Kasumi-1 (cell line): ENCODE measurements at places on chromosomes 7 and 10.

- no peak for DNase-seq
Observed at GRCh38 chr7:7862393-7862792, 106.2 kb upstream of the GLCCI1 start.

- no peak for DNase-seq
Observed at GRCh38 chr10:121426307-121426706, 171.9 kb downstream of the FGFR2 start.

DNA sequence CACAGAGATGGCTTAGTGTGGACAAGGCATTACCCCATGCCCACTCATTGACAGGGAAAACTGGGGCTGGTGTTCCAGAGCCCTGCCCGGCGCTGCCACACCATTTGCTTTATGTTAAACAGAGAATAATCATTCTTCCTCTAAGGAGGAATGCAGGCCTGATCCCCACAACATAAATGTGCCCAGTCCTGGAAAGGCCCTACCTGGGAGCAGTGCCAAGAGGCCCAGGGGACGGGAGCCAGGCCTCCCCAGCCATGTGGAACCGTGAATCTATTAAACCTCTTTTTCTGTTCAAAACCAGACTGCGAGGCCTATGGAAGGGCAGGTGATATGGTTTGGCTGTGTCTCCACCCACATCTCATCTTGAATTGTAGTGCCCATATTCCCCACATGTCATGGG is 264.1 kb downstream of the GRID1 start:
- DNase-seq = no peak

DNA sequence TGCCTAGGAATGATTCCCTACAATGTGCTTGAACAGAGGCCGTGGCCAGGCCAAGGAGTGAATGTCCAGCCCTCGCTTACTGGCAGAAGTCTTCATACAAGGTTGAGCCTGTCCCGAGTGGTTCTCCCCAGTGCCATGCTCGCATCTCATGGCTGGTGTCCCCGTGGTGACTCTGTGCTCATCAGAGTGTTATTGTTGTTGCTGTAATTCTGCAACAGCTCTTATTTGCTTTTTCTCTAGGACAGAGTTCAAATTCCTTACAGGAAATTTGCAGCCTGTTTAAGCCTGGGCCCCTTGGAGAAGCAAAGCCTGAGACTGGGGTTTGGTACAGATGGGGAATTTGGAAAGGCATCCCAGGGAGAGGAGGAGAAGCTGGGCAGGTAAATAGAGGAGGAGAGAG is 157.7 kb upstream of the PRR15 start:
- no peak for DNase-seq

DNA sequence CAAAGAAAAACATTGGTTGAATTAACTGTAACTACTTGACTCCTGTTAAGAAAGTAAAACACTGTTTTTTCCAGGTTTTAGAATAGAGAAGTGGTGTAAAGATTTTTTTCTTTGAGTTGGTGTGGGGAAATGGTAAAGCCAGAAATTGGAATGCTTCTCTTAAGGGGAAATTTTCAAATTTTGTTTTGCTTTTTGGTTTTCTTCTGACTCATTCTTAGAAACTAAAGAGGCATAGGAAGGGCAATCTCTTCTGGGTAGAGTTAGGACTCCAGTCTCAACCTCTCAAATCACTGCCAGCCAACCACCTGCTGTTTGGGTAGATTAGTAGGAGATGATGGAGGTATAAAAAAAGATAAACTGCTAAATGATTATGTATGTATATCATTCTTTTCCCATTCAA is 47.7 kb upstream of the STRIP2 start:
- no peak for DNase-seq

GRCh38 chr7:139895141-139895829 is 66.2 kb downstream of the TBXAS1 start:
- DNase-seq = no peak

GRCh38 chr10:111114758-111115500 is 38.1 kb downstream of the ADRA2A start:
- peak; percentile 69 for DNase-seq

GRCh38 chr10:110966146-110966545 is 46.7 kb downstream of the SHOC2 start:
- no peak for DNase-seq

GRCh38 chr7:93728292-93728691 is 153.8 kb upstream of the CALCR start:
- DNase-seq = no peak

- DNase-seq = no peak
Observed at GRCh38 chr7:43314379-43315158, 202.1 kb downstream of the HECW1 start.

DNA sequence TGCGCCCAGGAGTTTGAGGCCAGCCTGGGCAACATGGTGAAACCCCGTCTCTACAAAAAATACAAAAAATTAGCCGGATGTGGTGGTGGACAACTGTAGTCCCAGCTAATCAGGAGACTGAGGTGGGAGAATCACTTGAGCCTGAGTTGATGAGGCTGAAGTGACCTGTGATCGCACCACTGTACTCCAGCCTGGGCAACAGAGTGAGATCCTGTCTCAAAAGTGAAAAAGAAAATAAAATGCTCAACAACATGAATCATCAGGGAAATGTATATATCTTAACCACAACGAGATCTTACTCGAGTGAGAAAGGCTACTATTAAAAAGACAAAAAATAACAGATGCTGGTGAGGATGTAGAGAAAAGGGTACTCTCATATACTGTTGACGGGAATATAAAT is 72.7 kb downstream of the JMJD1C start:
- no peak for DNase-seq

DNA sequence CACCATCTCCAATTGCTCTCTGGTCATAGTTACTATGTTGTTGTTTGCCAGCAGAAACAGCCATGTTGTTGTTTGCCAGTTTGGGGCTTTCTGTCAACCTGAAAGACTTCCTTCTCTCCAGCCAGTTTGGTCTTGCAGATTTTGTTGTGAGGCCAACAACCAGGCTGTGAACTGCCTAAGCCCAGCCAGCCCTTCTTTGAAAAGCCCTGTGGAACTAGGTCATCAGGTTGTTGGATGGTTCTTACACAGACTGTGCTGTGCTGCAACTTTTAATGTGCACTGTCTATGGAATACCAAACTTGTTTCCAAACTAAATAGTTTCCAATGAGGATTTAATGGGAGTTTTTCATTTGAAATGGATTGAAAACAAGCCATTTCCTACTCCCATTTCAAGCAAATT is 592.7 kb upstream of the GALNT17 start:
- DNase-seq = no peak

DNA sequence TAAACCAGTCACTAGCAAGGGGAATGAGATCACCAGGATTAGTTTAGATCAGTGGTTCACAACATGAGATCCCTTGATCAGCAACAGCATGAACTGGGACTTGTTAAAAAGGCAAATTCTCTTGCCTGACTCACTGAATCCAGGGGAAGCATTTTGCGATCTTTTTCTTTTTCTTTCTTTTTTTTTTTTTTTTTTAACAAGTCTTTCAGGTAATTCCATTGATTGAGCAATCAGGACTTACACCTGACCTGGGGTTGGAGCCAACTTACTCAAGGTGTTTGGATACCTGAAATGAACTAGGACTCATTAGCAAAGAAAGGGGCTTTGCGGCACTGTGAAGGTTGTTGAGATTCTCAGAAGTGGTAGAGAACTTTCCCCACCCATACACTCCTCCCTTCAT is 47.1 kb upstream of the PRR15 start:
- DNase-seq = no peak

- no peak for DNase-seq
Observed at GRCh38 chr7:1287752-1288201, 55.1 kb downstream of the UNCX start.

DNA sequence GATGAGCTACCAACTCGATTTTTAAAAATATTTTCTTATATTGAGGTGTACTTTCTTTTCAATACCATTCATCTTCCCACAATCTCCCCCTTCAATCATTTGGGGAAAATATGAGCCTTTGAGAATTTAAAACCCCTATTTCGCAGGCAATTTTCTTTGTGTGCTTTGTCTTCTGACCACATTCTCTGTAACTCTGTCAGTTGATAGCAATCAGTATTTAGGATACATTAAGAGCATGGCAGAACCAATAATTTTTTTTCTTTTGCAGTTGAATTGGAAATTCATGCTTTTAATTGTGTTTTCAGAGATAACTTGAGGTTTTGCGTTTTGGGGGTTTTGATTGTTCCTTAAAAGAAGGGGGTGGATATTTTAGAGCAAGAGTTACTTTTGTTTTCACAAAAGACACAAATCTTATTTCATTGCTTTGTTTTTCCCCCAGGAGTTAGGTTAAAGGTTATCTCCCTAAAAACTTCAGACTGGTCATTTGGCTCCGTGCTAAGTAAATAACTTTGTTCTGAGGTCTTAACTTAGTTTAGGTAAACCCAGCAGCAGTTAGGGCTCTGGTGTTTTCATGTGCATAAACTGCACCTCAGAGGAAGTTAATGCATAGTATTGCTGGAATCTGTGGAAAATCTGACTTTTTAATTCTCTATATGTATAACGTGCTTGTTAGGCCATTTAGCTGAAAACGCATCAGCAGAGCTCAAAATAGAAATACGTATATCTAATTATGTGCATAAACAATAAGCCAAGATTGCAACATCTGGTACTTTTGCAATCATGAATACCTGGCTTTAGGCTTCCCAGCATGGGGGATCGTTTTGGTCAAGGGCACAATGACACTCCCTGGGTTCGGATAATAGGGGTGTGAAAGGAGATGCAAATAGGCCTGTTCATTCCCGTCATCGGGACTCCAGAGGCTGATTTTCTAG is 676.4 kb upstream of the ANKRD30A start:
- no peak for DNase-seq
